Stimulated activated CD8-positive, alpha-beta memory T cell treated with anti-CD3 and anti-CD28 coated beads, Interleukin-2, amount 100 ng/mL, for 1 hour (primary cell): ENCODE measurements at places on chromosomes 1 and 21.
A peak's percentile ranks its signal among the peaks of the same experiment; 100 is the strongest.

DNA sequence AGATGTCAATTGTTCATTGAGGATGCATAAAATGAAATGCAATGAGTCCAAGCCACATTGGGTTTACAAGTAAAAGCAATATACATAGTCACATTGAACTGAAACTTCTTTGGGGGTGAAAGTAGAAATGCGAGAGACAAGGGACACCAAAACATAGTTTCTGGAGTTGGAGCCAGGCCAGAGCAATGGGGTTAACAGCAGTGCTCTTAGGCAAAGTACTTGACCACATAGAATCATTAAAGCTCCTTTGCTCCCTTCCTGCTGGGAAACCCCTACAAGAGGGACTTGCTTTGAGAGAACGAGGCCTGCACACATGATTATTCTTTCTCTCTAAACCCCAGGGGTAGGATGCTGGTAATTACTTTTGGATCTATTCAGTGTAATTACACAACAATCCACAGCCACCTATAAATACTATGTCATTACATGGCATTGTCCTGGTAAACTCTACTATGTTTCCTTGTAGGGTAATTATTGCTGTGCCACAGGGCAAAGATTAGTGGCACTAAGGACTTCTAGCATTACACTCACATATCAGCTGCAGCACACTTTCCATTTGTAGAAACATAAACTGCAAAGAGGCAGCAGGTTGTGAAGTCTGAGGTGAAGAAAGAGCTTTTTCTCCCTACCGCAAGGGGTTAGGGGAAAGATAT is 421.6 kb upstream of the PBX1 start:
- DNase-seq, result no peak

DNA sequence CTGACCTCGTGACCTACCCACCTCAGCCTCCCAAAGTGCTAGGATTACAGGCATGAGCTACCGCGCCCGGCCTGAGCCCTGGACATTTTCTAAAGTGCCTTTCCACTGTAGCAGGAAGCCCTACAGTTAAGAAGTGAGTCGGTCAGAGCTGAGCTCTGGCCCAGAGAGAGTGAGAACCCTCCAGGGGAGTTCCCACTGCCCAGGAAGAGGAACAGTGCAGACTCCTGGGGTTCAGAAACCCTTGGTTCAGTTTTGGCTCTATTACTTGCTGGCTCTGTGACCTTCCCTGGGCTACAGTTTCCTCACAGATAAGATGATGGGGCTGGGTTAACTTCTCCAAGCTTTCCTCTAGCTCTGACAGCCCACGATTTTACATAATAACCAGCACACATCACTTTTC is 20.9 kb downstream of the SLC9A1 start:
- no peak for DNase-seq

- no peak for DNase-seq
These were observed 894 bp downstream of the EPB41 start for GRCh38 chr1:28915031-28915895.

GRCh38 chr21:38768471-38769063 is 37.2 kb upstream of the ETS2 start:
- DNase-seq, result no peak

DNA sequence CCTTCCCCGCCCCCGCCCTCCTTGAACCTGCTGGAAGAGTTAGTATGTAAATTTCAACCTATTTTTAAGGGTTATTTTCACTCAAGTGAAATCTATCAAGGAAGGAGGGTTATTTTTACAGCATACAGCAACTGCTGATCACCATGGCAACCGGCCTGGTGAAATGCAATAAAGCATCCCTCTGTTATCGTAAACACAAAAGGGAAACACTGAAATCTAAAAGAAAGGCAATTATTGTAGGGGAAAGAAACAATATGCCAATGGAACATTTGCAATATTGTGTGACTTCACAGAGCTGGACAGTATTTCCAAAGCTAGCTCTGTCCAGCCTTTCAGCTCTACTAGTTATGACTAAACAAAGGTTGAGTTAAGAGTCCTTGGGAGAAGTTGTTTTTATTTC is 588.3 kb upstream of the PBX1 start:
- no peak for DNase-seq

DNA sequence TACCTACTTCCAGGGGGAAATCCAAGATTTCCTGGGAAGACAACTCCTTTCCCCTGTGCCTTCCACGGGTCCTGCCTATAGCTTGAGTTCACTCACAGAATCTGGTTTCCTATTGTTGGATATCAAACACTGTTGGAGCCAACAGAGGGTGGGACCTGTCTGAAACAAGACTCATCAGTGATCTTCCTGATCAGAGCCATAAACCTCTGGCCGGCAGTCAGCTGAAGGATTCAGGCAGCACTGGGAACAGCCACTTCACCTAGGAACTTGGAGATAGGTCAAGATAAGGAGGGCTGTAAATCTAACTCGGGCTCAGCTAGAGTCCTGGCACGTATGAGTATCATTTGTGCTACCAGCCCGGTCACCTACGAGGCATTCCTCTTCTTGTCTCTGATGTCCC is 23.3 kb downstream of the SH3BP5L start:
- DNase-seq, result no peak

GRCh38 chr1:202952818-202953217 is 5.3 kb downstream of the ADIPOR1 start:
- DNase-seq, result no peak

- DNase-seq, result no peak
These were observed 27.4 kb downstream of the C1orf116 start for GRCh38 chr1:207004931-207005830.

DNA sequence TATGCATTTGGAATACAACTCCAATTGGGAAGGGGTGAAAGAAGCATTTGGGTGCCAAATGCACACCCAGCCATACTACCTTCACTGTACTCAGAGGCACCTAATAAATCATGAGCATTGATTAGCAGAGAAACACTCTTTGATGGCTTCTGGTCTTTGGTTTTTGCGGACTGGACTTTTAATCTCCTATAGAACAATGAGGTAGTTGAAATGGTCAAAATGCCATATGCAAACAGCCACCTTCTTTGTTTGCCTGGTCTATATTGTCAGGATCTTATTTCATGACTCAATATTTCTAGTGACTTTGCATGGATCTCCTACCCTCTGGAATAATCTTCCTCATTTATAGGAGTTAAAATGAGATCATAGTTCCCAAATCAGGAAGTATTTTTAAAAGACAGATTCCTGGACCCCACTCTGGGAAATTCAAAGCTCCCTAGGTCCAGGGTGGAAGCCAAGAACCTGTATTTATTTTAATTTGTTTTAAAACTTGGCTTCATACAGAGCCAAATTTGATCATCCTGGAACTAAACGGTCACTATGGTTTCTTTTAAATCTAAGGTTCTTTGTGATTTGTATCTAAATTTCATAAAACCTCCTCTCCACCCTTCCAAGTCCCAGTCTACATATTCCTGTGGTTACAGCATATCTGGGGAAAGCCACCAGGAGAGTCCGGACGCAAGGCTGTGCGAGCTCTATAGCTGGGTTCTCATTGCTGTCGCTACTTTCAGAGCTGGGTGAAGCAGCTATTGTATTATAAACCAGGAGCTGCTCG is 8.7 kb downstream of the FAM3B start:
- DNase-seq, result no peak

DNA sequence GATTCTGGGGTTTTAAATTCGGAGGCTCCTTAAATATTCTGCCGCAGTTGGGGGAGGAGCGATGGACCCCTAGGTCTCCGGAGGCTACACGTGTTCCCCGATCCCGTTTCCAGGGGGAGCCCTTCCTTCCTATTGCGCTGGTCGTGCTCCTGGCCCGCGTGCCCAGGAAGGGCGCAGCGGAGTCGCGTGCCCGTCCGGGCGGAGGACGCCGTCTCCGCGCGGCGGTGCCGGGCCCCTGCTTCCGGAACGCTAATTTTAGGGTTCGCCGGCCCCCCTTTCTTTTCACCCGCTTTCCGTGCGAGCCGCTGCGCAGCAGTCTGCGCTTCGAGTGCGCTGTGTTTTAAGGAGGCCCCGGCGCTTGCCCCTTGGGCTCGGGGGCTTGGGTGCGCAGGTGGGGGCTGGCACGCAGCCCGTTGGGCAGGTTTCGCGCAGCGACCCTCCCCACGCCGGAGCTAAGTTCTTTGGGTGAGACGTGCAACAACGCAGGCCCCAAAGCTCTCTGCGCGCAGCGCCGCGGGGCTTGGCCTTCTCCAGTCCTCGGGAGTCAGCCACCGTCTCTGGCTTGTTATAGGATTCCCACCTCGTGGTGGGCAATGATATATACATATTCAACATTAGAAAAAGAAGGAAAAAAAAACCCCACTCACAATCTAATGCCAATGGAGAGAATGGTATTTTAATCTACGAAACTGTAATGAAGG is 43.5 kb upstream of the DNAJC6 start:
- DNase-seq, result peak; percentile 2

- no peak for DNase-seq
These were observed 22.2 kb upstream of the KPRP start for GRCh38 chr1:152735648-152736047.

DNA sequence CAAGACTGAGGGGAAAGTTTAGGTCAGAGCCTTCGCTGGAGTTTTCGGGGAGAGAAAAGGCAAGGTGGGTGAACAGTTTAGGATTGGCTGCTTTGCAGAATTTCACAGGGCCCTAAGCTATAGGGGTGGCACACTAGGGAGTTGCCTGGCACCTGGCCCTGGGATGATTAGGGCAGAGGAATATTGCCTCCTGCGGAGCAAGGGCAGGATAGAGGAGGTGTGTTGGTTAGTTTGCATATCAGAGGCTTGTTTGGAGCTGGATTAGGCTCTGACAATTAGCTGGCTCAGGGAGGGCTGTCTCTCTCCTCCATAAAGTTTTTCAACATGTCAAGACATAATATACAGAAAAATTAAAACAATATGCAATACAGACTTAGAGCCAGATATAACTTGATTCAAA is 436.4 kb downstream of the DISC1 start:
- no peak for DNase-seq

DNA sequence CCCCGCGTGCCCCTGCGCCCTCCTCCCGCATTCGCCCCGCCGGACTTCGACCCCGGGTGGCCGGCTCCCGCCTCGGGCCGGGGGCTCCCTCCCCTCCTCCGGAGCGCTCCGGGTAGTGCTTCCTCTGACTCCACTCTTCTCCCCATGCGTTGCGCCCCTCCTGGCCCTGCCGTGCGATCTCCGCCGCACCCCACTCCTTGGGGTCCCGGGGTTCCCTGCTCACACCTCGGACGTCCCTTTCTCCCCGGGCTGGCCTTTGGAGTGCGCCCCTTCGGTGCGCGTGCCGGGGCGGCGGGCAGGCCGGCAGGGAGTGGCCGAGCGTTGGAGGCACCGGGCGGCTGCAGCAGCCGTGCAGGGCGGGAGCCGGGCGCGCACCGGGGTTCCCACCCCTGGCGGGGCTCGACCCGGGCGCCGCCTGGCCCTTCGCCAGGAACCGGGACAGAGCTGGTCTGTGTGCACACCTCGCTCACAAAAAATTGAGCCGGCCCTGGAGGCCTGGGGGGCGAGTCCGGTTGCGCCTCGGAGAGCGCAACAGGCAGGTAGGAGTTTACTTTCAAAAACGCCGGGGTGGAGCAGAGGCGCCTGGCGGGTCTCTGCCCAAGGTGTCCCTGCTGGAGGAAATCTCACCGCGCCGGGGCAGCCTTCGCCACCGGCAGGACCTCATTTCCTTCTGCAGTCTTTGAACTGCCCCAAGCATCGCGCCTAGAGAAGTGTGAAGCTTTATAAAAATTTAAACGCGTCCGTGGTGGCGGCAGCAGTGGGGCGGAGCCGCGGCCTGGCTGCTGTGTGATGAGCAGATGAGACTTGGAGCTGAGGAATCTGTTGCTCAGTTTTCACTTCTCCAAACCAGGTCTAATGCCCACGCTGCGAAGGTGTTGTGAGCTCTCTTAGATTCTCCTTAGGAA is 650 bp downstream of the VANGL1 start:
- DNase-seq, result peak; percentile 10

- no peak for DNase-seq
These were observed 288.2 kb downstream of the PTPRU start for GRCh38 chr1:29524285-29525065.

- no peak for DNase-seq
These were observed 25.4 kb upstream of the S100A7 start for GRCh38 chr1:153485863-153486262.

DNA sequence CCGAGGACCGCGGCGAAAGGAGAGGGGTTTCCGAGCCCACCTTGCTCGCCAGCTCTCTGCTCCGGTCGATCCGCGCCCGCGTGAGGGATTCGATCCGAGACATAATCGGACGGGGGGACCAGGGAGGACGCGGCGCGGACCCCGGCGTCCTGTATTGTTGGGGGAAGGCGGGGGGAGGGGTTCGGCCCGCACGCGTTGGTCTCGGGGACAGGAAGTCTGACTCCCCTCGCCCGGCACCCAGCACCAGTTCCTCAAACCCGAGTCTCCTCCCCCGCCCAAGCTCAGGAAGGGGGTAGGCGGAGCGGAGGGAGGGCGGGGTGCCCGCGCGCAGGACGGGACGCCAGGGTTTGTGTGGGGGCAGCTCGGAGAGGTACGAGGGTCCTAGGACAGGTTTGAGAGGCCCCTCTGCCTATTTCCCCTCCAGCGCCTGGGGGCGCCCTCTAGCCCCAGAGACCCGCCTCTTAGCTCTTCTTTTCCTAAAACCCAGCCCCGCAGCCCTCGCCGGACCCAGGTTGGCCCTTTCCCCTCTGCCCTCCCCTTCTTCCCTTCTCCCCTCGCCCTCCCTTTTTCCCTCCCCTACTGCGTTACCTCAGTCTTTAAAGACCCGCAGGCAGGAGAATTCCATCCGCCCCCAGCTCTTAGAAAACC is at the start of gene ARHGEF2:
Gene ARHGEF2 (minus strand): TSS at position 223 of the 648 bp plus-strand sequence. CDS start 120 bp downstream, at position 103.
- DNase-seq, result peak; percentile 66

- no peak for DNase-seq
These were observed 19.8 kb downstream of the ERRFI1 start for GRCh38 chr1:8006037-8006963.

- DNase-seq, result no peak
These were observed 14.2 kb upstream of the VN1R5 start for GRCh38 chr1:247241691-247242090.

GRCh38 chr1:91913018-91913417 is 27.1 kb upstream of the TGFBR3 start:
- DNase-seq, result no peak

GRCh38 chr1:20552728-20553445 is 514 bp downstream of the FAM43B start:
- DNase-seq, result no peak

DNA sequence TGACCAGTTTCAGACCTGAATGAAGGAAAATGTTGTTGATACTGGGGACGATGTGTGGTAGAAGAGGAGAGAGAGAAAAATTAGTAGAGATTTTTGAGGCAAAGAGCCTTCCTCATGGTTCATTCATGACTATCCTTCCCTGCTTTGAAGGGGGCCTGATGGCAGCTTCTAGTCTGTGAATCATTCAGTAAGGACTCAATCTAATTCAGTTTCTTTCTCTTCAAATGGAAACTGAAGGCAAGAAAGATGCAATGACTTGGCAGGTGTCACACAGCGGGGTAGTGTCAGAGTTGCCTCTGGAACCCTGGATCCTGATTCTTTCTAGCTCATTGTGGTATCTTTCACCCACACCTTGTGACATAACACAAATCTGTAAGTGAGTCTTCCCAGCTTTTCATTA is 14.9 kb upstream of the CD5L start:
- no peak for DNase-seq

DNA sequence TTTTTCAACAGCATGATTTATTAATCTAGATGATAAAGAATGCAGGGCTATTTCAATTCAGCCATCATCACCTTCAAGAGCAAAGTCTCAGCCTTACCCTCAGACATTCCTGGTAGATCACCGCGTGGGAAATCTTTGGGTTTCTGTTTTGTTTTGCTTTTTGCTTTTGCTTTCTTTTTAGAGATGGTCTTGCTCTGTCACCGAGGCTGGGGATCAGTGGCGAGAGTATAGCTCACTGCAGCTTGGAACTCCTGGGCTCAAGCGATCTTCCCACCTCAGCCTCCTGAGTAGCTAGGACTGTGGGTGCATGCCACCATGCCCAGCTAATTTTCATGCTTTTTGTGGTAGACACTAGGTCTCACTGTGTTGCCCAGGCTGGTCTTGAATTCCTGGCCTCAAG is 289.7 kb downstream of the AJAP1 start:
- no peak for DNase-seq

- DNase-seq, result no peak
These were observed 64.6 kb downstream of the SLC66A1 start for GRCh38 chr1:19376428-19377372.
